Cerebellar cortex (tissue), 1 donor: ENCODE measurements at places on chromosomes 11 and 22.

DNA sequence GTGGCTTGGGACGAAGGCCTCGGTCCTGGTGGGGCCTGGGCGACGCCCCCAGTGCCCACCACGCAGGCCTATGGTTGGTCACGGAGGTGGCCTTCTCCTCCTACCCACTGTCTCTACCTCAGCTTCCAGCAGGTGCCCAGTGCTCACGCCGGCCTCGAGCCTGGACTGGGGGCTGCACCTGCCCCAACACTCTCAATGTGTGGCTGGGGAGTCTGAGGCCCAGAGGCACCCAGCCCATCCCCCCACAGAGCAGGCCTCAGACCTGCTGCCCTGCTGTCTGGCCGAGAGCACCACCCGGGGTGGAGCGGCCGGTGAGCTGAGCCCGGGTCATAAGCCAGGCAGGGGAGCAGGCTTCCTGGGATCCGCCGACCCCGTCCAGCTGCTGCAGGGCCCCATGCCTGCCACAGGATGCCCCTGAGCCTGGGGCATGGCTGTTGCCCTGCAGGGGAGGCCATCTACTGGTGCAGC, 28.6 kb upstream of the MUC5AC start:
- DNase-seq, result no peak

DNA sequence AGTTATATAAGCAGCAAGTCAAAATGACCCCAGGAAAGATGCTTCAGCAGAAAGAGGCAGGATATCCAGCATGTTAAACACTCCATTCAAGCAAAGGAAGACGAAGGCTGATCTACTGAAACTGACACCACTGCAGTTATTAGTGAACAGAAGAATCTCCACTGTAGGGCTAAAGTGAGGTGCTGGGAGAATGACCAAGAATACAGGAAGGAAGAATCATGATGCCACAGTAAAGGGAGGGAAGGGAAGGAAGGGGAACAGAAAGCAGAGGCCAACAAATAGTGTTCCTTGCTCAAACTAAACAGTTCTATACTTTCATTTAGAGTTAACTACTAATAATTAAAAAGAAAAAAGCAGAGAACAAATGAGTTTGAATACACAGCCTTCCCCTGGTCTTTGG, 92.5 kb downstream of the SIK3 start:
- no peak for DNase-seq

DNA sequence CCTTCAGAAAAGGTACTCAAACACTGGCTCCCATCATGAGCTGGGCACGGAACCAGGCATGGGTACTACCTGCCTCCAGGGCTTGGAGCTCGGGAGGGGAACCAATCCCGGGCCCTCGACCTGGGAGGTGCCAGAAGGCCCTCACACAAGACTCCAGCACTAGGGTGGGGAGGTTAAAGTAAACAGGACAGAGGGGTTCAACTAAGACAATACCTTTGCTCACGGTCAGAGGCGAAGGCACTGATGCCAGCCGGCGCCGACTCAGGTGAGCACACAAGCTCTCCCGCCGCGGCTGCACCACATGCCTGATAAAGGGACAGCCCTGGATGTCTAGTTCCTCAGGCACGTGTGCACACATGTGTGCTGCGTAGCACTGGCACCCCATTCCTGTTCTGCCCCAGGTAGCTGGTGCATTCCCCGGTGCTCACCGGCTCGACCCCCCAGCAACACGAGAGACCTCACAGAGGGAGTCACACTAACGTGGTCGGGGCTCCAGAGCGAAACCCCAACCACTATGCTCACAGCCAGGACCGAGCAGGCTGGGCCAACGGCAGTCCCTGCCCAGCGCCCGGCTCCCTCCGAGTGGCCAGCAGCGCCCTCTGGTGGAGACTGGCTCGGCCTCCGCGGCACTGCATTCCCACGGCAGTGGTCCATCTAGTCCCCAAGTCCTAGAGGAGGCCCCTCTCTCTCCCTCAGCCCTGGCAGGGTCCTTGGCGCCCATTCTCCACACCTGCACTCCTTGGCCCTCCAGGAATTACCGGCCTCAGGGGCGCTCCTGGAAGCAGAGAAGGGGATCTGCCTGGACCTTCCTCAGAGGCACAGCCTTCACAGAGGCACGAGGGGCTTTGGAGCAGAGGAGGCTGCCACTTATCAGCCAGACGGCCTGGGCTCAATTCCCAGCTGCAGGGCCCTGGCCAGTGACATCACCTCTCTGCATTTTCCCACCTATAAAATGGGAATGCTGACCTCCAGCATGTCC, 28.8 kb upstream of the MOB2 start:
- peak; percentile 76 for DNase-seq

DNA sequence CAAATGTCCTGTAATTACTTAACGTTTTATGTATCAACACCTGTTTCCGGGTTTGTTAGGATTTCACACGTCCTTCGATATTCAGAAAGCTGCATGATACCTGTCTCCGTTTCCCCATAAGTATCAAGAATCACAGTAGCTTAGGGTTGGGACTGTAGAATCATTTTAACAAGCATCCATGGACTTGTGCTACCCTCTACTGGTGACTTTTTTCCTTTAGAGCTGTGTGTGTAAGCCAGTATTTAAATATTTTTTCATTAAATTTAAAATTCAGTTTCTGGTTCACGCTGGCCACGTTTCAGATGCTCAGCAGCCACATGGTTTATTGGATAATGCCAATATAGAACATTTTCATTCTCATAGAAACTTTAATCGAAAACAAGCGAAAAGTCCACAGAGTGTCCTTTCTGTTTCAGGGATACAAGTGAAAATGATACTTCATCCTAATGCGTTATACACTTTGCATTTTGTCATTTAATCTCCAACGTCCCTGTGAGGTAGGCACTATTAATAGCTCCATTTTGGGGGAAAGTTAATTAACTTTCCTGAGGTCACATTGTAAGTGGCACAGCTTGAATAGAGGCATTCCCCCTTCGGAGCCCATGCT, 61.5 kb upstream of the SLC25A18 start:
- peak; percentile 90 for DNase-seq
